OCI-M1 (cell line): ENCODE measurements at places on chromosomes 12 and 14.

GRCh38 chr12:48816143-48816854 is 2.0 kb upstream of the CACNB3 start:
- no peak for DNase-seq

- DNase-seq = peak; percentile 63
These were observed 24.9 kb downstream of the CRACR2A start for GRCh38 chr12:3727877-3728632.

- no peak for DNase-seq
These were observed 11.7 kb downstream of the RPS26 start for GRCh38 chr12:56053407-56053893.

- DNase-seq = no peak
These were observed 11.6 kb downstream of the BMAL2 start for GRCh38 chr12:27344246-27344645.

DNA sequence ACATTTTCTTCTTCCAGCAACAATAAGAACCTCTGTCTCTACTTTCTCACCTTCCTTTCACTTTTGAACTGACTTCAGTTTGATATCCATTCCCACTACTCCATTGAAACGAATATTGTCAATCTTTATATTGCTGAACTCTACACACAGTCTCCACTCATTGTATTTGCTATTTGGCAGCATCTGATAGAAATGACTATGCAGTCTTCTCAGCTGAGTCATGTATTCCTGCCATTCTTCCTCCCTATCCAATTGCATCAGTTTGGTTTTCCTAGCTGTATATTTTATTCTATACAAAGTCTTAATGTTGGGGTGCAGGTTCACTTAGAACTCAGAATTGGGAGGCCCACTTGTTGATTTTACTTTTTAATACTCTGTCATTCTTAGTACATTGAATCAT is 107.5 kb upstream of the CPNE8 start:
- DNase-seq = peak; percentile 15

DNA sequence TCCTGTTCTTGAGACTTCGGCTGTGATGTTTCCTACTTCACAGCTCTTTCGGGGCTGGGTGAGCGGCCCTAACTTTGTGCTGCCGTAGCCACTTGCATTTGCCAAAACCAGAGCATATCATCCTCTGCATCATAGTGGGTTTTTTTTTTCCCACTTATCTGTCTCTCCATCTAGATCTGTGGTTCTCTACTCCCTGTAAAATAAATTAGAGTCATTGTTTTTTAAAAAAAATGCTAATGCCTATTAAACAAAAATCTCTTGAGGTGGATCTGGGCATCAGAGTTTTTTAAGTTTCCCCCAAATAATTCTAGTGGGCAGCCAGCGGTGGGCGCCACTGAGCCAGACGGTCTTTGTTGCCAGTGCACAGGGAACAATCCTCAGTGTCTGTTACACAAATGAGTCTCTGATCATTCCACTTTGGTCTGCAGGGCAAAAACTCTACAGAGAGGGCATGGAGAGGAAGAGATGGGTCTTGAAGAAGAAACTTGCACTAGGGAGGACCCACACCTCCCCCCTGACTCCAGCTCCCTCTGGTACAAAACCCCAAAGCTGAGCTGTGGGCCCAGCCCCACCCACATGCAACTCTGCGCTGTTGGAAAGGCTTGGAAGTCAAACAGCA is 62.4 kb upstream of the BCL2L14 start:
- peak; percentile 15 for DNase-seq

- DNase-seq = no peak
These were observed 60.0 kb downstream of the EML1 start for GRCh38 chr14:99853206-99853605.

DNA sequence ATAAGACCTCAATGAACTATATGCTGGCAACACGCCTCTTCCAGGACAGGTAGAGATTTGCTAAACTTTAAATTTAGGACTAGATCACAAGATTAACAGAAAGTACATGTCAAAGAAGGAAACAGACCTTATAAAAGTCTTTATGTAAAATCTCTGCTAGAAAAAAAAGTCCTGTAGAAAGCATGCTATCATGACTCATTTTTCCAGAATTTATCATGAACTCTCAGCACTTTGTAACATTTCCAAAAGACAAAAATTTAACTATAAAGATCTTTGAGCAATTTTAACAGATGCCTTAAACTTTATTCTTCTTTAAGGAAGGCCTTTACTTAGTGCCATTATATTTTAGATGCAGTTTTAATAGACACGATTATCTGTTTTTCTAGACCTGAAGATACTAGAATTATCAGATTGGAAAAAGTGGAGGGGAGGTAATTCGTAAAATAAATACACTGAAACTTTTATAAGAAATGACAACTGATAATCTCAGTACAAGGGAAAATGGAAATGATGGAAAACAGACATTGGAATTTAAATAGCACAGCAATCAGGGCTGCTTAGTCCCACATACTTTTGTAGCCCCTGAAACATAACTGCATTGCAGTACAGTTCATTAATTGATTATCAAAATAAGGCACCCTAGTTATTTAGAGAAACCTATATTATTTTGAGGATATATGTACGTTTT is 92.0 kb downstream of the TTLL5 start:
- DNase-seq = no peak

DNA sequence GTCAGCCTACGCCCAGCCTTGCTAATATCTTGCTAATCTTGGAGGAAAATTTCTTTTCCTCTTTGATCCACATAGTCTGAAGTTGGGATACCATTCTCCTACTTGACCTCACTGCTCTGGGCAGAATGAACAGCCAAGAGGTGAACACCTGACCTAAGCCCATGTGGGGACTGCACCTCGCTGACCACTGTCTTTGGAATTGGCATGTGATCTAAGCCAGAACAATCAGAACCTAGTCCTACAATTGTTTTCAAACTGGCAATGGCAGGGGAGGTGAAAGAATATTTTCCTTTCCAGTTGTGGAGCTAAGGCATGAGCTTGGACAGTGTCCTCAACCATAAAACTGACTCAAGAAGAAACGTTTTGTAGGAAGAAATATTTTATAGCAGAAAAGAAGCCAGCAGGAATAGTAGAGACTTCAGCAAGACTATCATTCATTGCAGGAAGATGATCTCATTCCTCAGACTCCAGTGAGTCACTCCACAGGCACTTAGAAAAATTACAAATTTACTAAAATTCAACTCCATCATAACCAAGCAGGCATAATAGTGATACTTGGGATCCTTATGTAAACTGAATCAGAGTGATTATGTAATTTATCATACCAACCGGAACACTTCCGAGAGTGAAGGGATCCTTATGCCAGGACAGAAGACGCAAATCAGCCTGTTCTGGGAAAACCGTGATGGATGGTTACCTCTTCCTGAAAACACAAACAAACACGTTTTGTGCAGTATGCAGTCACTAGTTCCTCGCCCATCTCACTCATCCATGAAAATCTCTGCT is 14.7 kb downstream of the PTPRO start:
- no peak for DNase-seq

- DNase-seq = no peak
These were observed 16.5 kb downstream of the EID3 start for GRCh38 chr12:104319918-104320626.

DNA sequence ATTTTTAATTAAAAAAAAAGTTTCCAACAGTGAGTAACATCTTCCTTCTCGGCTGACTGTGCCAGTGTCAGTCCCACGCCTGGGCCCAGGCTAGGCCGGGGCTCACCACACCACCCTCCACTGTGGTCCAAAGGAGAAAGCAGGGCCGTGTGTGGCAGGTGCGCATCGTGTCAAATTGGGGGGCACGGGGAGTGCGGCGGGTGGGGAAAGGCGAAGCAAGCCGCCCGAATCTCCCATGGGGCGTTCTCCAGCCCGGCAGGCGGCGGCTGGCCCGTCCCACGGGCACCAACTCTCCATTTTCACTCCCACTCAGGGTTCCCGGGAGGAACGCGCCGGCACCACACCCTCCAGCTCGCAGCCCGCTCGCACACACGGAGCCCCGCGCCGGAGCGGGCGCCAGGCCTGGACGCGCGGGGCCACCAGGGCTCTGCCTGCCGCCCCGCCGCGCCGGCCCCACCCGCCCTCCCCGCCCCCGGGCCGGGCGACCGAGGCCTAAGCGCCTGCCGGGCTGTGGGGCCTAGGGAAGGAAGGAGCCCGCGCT is 604 bp downstream of the EEA1 start:
- DNase-seq = peak; percentile 59

DNA sequence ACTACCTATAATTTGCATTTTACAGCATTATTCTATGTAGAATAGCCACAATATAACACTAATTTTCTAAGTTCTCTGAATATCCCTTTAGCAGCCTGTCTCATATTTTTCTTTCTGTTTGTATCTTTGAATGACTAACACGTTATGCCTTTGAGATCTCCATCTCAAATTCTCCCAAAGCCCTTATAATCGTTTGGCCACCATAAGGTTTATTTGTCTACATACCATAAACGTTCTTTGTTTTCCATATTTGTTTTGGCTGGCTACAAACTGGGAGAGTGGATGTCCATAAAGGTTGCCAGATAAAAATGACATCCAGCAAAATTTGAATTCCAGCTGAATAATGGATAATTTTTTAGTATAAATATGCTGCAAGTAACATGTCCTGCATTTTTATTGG is 203.7 kb downstream of the STXBP6 start:
- DNase-seq = no peak

DNA sequence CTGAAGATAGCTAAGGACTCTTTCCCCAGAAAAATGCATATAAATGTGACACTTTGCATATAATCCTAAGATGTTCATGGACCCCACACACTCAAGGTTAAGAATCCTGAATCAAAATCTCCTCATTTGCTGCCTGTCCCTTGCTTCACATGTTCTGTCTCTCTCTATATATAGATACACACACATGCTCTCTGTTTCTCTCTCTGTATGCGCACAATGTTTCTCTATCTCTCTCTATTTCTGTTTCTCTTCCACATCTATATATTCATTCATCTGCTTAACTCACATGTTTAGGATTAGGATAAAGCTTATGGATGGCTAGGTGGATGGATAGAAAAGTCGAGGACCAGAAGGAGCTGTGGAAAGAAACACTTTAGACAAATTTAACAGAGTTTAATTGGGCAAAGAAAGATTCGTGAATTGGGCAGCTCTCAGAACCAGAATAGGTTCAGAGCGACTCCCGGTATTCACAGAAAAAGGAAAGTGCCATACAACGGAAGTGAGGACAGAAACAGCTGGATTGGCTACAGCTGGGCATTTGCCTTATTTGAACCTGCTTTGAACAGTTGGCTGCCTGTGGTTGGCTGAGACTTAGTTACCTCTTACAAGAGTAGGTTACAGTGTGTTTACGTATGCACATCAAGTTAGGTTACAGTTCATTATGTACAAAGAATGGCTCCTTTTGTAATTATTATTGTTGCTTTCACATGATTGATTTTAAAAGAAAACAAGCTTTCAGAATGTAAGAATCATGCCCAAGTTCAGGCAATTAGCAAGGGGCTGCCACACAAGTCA is 57.6 kb downstream of the EMP1 start:
- DNase-seq = no peak

- DNase-seq = no peak
These were observed 703.7 kb upstream of the MGAT4C start for GRCh38 chr12:86959766-86960458.

DNA sequence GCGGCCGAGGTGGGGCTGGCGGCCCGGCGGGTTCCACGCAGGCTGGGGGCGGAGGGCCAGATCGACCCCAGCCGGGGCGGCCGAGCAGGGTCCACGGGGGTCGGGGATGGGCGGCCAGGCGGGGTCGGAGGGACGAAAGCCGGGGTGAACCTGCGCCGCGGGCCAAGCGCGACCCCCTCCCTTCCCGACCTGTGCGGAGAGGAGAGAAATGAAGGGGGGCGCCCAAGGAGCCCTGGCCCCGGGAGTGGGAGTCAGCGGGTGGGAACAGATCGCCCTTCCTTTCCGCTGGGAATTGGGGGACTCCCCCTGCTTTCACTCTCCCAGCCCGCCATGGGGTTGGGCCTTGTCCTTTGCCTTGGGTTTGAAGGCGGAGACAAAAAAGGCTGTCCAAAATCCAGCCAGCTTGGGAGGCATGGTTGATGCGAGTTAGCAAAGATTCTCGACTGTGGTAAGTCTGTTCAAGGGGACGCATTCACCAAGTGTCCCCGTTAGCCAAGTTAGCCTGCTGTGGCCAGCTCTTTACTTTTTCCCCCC is 559 bp upstream of the CKAP4 start:
- no peak for DNase-seq

- DNase-seq = no peak
These were observed 628 bp upstream of the CAPRIN2 start for GRCh38 chr12:30755395-30755762.

- DNase-seq = no peak
These were observed 184.2 kb downstream of the BCAT1 start for GRCh38 chr12:24764712-24765111.

DNA sequence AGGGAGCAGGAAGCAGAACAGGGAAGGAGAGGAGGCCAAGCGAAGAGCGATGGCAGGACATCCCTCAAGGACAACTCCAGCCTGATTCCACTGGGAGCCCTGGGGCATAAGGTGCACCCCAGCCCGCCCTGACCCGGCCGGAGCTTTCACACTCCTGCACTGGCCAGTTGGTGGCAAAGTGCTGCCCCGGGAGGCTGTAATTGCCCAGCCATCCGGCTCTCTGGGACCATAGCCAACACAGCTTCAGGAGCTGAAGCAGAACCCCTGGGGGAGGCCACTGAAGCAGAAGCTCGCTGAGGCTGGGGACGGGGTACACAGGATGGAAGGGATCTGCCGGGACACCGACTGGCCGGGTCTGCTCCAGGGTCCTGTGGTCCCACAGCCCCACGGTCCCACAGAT is 41.9 kb upstream of the BEGAIN start:
- DNase-seq = no peak

DNA sequence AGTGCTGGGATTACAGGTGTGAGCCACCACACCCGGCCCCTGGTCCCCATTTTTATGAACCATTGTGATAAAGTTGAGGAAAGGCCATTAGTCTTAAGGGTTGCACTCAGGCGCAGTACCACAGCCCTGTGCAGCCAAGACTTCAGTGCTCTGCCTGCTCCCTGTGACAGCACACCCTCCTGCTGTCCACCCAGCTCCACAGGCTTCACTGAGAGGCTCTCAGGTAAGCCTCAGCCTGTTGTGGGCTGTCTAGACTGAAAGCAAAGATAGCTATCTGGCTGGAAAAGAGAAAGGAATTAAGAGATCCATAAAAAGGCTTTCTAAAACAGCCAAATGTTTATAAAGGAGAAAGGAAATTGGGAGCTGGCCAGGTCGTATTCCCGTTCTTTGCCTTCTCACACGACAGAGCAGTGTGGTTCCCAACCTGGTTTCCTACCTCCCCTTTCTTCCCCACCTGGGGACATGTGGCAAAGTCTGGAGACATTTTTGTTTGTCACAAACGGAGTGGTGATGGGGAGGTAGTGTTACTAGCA is 19.1 kb upstream of the DNM1L start:
- DNase-seq = no peak

- DNase-seq = no peak
These were observed 3.9 kb downstream of the SFSWAP start for GRCh38 chr12:131714759-131715158.
